ENCODE measurements at places on chromosomes 3 and 15.

DNA sequence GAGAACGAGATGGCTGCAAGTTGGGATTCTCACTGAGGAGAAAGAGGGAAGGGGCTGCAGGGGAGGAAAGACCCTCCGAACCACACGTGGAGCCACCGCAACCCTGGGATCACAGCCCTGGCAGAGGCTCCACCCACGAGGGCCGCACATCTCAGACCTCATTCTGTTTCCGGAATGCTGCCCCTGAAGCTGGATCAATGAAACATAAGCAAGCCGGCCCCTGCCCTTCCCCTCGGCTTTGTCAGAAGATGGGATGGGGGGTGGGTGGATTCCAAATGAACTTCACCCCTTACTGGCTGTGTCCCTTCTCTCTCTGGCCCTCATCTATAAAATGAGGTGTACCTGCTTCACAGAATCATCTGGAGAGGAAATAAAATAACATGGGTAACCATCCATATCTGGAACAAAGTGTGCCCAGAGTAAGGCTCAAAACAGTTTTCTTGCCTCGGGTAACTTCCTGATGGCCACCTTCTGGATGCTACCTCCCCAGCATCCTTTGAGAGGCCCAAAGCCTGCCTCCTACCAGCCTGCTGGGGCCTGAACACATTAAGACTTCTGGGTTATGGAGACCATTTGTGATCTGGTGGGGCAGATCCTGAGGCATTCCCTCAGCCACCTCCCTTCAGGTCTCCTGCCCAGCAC, 4.6 kb upstream of the CCDC9B start:
- no peak for DNase-seq

DNA sequence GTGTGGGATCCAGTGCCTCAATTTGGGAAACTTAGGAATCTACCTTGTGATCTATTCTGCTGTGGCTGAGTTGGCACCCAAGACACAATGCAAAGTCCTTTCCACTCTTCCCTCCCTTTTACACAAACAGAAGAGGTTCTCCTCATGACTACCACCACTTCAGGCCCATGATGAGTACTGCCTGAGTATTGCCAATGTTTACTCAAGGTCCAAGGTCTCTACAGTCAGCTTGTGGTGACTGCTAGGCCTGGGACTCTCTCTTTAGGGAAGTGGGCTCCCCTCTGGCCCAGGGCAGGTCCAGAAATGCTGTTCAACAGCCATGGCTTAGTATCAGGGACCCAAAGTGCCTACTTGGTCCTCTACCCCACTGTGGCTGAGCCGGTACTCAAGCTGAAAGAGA, 56.8 kb upstream of the PEX5L start:
- DNase-seq: no peak

GRCh38 chr3:113223475-113224281, 12.3 kb downstream of the BOC start:
- DNase-seq: no peak

- DNase-seq: no peak
These were observed 496.1 kb downstream of the FOXP1 start for GRCh38 chr3:71087143-71088018.

- no peak for DNase-seq
These were observed 510.8 kb downstream of the GABRG3 start for GRCh38 chr15:27481768-27482167.

DNA sequence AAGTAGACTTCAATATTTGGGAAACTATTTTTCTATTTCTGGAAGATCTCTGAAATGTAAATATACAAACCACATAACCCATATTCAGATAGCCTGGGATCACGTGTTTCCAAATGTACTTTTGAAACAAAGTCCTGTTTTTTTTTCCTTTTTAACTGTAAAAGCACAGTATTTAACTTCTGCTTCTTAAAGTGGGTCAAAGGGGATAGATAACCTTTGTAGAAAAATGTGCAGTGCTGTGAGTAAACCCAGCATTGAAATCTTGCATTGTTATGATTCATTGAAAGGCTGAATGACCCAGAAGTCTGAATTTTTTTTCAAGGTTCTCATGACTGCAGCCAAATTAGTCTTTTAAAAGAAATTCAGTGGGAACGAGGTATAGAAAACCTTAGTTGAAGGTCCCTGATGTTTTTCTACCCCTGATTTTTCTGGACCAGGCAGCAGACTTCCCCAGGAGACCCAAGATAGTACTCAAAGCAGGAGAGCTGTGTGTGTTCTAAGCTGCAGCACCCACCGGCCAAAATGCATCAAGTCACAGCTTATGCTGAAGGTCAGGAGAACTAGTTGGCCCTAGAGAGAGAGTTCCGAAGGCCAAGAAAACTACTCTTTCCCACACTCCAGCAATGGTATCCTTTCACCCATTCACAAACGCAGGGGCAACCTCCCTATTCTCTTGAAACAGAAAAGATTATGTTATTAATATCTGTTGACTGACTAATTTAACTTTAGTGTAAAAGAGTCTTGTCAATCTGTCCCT, 43.6 kb upstream of the APH1B start:
- no peak for DNase-seq

DNA sequence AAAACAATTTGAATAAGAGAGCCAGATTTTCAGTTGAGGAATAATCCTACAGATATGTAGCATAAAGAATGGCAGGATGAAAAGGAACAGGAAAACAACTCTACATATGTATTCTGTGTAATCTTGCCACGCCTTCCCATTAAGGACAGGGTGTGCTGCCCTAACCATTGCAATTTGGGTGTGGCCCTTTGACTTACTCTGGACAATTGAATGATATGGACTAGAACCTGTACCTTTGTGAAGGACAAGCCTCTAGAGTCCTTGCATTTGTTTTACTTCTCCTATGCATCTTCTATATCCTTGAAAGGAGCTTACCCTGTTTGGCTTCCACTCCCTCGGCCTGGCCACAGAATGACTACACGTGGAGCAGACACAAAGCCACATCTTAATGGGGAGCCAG, 1261.6 kb upstream of the GBE1 start:
- DNase-seq: no peak

- no peak for DNase-seq
These were observed 20.0 kb downstream of the BOC start for GRCh38 chr3:113231391-113231790.

GRCh38 chr3:27220166-27220565, 149.0 kb downstream of the NEK10 start:
- DNase-seq: no peak

GRCh38 chr3:11206316-11206715, 52.0 kb downstream of the HRH1 start:
- DNase-seq: no peak

GRCh38 chr3:49929291-49930167, at the start of gene MON1A:
MON1A (minus strand) TSS chr3:49929811; CDS start chr3:49913346, 16,465 bp downstream.
- peak; percentile 84 for DNase-seq

DNA sequence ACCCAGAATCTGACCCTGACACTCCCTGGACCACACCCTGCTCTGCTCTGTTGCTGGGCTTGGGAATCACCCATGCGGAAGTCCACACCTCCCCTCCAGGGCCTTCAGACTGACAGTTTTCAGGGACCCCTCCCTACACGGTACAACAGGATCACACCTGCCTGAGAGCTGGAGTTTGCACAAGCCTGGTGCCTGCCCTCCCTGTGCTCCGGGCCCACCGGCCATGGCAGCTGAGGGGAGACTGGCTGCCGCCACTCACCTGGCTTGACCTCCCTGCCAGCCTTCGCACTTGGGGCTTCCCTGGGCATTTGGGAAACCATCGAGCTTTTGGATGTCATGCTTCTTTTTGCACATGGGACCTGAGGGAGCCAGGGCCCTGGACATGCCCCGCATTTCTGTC, 95.9 kb upstream of the ANKRD34C start:
- no peak for DNase-seq

- DNase-seq: no peak
These were observed 29.9 kb downstream of the ACP3 start for GRCh38 chr3:132346841-132347736.

GRCh38 chr15:79307251-79307650, 3.7 kb upstream of the TMED3 start:
- no peak for DNase-seq

GRCh38 chr3:7692866-7693265, 808.8 kb upstream of the LMCD1 start:
- no peak for DNase-seq

- DNase-seq: no peak
These were observed at the start of gene FBLN2 for GRCh38 chr3:13548696-13549622. FBLN2 (plus strand) TSS chr3:13549125; CDS start chr3:13570356, 21,231 bp downstream.

- DNase-seq: no peak
These were observed 37.3 kb downstream of the HMCES start for GRCh38 chr3:129315998-129316247.

DNA sequence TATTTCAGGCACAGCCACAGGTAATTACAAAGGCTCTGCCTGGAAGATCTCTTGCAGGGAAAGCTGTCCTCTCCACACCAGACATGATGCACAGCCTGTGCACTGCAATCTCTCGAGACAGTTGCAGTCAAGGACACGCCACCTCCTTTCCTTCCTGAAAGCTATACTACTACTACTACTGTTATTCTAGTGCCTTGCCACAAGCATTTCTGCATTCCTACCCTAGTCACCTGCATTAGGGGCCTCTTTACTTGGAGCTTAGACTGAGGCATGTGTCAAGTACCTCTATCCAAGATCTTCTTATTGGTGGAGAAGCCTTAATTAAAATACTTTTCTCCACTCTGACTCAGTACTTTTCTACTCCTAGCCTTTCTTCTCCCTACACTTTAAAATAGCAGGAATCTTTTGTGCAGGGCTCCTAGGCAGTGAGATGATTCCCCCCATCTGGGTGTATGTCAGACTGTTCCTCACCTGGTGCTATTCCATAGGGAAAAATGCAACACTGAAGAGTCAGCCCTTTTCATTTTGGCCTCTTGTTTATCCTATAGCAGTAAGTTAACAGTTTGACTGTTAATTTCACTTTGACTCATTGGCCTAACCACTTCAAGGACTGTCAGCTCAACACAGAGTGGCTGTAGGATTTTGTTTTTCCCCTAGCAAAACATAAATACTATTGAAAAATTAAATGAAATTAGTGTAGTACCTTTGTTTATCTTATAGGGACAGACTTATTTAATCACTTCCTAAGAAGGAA, 78.9 kb downstream of the ESYT3 start:
- DNase-seq: no peak

DNA sequence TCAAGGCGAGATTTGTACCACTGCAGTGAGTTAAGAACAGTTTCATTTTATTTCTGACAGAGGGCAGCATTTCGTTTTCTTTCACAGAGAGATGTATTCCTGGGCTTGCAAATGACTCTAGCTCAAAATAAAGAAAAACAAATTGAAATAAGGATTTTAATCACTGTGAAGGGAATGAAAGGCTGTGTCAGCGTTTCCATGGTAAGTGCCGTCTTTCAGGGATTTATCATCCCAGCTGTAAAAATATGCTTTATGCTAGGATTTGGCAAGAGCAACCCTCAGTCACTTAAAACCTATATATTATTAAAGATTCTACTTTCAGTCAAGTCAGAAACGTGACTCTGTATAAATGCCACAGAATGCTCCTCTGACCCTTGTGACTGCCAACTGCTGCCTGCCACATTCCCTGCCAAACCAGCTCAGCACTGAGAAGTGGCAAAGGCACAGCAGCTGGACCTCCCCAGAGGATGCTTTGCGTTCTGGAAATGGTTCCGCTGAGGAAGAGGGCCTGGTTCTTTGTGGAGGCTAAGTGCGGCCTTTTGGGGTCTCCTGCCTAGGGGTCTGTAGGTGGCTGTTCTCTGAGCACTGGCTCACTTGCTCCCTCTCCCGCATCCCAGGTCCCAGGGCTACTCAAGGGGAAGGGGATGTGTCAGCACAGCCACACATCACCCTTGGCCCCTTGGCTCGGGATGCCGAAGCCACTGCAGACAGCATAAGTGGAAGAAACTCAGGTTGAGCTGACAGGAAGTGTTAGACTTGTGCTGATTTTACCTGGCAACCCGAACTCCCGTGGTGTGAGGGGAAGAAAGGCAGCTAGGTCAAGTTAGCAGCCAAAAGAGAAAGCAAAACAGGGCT, 56.6 kb upstream of the POMGNT2 start:
- no peak for DNase-seq

GRCh38 chr3:42092006-42092405, 849 bp downstream of the TRAK1 start:
- DNase-seq: no peak

- no peak for DNase-seq
These were observed 540.8 kb upstream of the IL12A start for GRCh38 chr3:159447841-159448240.

DNA sequence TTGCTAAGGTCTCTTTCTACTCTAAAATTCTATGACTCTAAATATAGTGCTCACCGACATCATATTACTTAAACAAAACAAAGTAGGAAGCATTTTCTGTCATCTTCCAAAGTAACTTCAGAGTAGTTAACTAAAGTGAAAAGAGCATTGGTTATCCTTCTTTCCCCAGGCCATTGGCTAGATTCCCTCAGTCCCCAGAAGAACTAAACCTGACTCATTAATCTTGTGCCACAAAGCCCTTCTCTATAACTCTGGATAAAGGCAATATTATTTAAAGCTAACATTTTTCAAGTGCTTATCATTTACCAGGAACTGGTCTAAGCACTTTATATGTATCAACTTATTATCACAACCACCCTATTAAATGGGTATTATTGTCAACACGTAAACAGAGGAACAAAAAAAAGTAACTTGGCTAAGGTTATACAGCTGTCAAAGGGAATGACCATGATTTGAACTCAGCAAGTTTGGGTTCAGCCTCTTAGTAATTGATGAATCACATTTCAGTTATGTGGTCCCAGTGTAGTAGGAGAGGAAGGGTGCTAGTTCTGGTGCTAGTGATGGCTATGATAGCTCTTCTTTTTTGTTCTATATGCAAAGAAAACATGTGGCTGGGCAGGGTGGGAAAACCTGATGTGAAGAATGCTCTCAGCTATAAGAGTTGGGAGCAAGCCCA, 304.9 kb downstream of the FGF12 start:
- no peak for DNase-seq

DNA sequence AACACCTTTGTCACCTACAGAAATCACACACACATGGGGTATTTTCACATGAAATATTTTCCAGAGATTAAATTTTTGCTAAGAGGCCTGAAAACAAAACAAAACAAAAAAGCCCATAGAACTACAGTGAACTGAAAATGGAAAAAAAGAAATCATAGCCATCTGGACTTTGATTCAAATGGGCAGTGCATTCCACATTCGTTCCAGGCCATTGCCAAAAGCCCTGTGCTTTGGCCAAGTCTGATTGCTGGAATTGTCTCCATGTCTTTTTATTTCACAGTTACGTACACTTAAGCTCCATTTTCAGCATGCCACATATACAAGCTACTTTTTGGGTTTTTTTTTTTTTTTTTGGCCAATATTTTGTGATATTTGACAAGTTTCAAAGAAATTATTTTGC, 47.1 kb downstream of the TFG start:
- DNase-seq: no peak

DNA sequence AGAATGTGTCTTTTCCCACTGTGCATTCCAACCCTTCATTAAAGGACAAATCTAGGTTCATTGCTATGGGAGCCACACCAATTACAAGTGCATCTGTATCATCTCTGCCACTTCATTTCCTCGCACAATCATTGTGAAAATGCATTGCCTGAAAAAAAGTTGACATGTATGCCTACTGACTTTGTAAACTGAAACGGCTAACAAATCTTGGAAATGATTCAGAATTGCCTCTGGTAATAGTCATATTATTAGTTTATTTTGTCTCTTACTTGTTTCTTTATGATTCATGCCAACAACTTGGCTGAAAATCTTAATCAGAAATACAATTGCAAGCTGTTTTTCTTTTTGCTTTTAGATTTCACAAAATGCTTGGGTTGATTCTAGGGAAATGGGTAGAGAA, 497.1 kb downstream of the ZIC1 start:
- DNase-seq: no peak

All from stimulated activated CD4-positive, alpha-beta T cell treated with anti-CD3 and anti-CD28 coated beads, Interleukin-1b, Interleukin-23, amount 100 ng/mL, for 1 hour (primary cell).